Stimulated activated CD8-positive, alpha-beta memory T cell treated with anti-CD3 and anti-CD28 coated beads, Interleukin-7, amount 100 ng/mL, for 1 hour (primary cell): ENCODE measurements at places on chromosomes 13 and 19.
A peak's percentile ranks its signal among the peaks of the same experiment; 100 is the strongest.

DNA sequence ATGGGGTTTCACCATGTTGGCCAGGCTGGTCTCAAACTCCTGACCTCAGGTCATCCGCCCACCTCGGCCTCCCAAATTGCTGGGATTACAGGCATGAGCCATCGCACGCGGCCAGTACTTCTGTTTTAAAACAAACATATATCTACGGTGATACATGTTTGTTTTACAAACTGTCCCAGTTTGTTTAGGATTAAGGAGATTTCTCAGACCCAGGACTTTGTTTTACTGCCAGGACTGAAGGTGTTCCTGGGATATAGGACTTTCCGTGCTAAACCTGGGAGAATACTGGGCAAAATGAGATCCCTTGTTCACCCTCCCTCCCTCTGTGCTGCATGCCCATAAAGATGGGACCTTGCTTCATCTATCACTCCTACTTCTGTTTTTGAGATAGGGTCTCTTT, 8.8 kb downstream of the NLRP8 start:
- no peak for DNase-seq

- DNase-seq: no peak
Measured at GRCh38 chr13:73536865-73537264, 478.1 kb downstream of the KLF5 start.

DNA sequence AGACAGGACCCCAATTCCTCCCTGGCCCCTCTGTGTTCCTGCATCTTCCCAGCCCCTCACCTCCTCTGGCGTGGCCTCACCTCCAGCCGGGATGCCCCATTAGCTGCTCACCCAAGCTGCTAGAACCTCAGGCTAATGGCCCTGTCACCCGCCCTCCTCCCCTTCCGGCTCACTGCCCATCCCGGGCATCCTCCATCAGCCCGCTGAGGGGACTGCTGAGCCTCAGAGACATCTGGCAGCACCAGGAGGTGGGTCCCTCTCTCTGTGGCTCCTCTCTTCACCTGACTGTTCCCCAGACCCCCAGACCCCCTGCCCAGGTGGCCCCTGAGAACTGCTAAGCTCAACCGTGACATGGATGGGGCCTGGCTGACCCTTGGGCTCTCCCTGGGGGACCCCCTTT, 2.9 kb downstream of the FFAR1 start:
- no peak for DNase-seq

DNA sequence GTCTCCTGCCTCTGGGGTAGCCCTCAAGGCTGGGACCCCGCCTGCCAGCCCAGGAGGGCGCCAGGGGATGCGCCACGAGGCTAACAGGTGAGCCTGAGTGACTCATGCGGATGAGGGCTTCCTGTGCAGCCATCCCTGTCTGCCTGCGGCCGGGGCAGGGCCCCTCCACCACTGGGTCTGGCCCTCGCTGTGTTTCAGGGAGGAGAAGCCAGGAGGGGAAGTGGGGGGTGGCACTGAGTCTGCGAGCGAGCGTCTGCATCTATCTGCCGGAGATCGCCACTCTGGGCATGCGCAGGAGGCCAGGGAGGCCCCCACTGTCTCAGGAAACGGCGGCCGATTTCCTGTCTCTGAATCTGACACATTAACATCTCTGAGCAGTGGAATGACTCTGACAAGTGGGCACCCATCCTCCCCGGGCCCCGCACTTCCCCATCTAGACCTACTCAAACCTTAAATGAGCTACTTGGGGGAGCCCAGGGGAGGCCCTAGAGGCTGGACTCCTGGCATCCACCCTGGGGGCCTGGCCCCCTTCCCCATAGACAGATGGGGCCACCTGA, 19.7 kb downstream of the RFX1 start:
- DNase-seq: peak; percentile 97

GRCh38 chr13:84399320-84400085, 517.2 kb upstream of the SLITRK1 start:
- DNase-seq: no peak

DNA sequence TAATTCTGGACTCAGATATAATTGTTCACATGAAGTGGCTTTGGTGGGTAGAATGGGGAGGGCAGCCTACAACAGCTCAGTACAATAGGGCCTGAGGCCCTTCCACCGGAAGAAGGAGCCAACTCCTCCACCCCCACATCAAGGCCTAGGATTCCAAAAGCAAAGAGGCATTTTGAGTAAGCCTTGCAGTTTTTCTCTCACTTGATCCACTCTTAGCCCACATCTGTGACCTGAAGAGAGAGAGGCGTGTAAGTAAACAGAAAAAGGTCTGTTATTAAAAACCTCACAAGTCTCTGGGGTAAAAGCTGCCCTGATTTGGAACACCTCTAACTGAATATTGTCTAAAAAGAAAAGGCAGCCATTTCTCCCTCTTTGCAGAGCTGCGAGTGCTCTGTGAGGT, 214.1 kb upstream of the KL start:
- no peak for DNase-seq

DNA sequence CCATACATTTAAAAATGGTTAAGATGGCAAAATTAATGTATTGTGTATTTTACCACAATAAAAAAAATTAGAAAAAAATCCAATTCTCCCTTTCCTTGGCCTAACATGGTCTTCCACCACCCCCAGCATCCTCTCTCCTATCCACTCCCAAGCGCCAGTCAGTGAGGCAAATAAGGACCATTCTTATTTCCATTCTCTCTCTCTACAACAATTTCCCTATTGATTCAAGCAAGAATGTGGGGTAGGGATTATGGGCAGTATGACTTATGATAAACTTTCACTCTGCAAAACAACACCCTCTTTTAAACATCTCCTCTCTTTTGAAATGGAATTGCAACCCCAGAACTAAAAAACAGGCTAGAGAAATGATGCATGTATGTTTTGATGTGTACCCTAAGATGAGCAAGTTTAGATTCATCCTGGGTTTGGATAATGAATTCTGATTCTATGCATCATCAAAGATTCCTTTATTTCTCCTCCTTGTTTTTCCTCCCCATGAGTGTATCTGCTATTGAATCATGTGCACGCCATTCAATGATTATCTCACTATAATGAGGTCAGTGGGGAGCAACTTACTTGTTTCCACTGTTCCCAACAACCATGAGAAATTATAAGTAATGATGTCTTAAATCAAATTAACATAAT, 3.5 kb downstream of the STARD13 start:
- no peak for DNase-seq

GRCh38 chr19:5216141-5216847, 124.3 kb downstream of the PTPRS start:
- DNase-seq: no peak

GRCh38 chr13:113632706-113633484, 25.1 kb downstream of the ATP4B start:
- no peak for DNase-seq
